ENCODE measurements at places on chromosomes 3 and 15. TPM values are rescaled to one million over a fixed set of nuclear protein-coding genes. Genes with fewer than 3 reads are reported as not detected.

GRCh38 chr3:41041462-41041861 is 157.8 kb upstream of the CTNNB1 start:
- no peak for DNase-seq

DNA sequence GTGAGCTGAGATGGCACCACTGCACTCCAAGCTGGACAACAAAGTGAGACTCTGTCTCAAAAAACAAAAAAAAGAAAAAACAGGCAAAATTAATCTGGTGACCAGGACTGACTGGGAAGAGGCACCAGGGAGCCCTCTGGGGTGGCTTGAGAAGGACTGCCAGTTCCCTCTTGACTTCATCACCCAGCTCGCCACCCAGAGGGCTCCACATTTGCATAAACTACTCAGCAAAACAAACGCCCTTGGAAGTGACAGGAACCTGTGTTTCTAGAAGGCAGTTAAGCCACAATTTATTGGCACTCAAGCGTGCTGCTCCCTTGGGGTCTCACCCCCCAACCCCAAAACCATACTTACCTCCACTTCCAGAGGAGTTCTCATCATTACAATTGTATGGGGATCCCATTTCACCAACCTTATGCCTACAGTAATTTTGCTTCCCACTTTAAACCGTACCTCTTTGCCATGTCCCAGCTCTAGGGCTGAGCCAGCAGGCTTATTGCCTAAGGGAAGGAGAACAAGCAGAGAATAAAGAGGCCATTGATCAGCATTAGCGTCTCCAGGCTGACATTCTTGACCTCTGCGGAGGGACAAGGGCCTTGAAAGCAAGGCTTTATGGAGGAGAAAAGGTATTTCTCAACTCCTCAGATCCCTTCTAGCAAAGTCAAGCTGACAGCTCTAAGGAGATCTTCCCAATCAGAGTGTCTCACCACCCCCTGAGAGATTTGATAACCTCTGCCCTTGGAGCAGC is 357.4 kb downstream of the SHQ1 start:
- DNase-seq, result no peak

DNA sequence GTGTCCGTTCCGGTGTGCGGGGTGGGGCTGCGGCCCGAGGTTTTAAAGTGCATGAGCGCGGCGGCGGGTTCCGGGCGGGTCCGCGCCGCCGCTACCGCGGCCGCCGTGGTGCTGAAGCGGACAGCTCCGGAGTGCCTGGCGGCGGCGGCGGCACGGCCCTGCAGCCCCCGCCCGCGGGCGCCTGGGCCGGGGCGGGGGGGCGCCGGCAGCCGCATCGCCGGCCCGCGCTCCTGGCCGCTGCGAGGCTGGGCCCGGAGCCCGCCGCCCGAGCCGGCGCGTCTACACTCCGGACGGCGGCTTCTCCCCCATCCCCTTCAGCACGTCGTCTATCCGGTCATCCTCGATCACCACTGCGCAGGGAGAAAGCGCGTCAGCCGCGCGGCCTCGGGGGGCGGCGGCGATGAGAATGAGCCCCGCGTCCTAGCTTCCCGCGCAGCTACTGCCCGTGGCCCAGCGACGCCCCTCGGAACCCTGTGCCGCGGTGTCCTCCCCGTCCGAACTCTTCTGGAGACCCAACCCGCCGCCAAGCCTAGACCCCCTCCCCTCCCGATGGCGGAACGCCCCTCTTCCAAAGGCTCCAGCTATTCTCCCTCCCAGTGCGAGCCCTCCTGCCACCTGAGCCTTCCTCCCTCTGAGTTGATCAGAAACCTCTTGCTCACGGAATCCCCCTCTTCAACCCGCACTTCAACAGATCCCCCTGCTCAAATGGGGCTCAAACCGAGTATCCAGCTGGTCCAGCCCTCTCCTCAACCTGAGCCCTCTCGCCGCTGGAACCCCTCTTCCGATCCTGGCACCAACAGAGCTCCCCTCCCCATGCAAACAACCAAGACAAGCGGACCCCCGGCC is 1.3 kb downstream of the CAMK2N2 start:
- no peak for DNase-seq

The LSAMP gene
- total RNA-seq, result 1.9 TPM

Data from thoracic aorta (tissue), 2 donors.